ENCODE measurements at places on chromosomes 7 and 10.

GRCh38 chr10:44925224-44925623, 14.1 kb downstream of the TMEM72 start:
- DNase-seq: no peak

- no peak for DNase-seq
Observed at GRCh38 chr7:147509035-147509501, 1081.5 kb upstream of the C7orf33 start.

DNA sequence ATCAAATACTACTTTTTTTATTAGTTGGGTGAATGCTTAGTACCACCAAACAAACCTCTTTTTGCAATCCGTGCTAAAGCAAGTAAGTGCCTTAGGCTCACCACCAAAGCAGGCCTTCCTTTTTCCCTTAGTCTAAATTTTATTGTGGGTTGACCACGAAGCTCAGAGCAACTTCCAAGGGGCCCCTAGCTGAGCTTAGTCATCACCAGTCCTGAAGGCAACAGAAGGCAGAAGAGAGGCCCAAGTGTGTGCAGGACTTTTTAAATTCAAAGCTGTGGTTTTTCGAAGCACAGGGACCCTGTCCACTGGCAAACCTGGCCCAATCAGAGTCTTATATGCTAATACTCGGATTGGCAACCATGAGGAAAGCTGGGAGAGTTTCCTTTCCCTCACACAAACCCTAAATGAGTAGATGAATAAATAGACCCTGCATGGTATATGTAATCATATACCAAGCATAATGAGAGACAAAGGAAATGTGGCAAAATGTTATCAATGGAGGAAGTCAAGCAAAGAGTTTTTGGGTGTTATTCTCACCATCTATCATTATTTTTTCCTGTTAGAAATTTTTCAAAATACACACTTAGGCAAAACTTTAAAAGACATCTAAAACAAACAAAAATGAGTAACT, 453.2 kb upstream of the GALNT17 start:
- no peak for DNase-seq

DNA sequence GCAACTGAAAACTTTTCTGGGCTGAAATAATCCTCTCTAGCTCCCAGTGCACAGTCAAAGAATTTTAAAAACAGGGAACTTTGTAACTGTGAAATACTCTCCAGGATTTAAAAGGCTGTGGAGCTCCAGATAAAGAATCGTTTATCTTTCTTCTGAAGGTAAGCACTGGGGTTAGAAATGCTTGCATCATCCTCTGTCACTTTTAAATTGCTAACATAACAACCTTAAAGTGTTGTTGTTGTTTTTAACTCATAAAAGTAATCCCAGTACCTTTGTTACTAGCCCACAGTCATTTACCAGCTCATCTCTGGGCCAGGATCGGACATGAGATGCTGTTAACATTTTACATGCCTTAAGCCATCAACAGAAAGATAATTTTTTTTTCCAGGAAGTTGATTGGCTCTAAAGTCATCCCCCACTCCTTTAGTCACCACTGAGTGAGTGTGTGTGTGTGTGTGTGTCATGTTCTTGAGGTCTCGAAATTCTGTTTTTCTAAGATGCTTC, at the start of gene SLC39A12:
Gene SLC39A12 (plus strand): TSS at position 51 of the 504 bp plus-strand sequence. CDS start 1,359 bp downstream, outside the sequence.
- no peak for DNase-seq

DNA sequence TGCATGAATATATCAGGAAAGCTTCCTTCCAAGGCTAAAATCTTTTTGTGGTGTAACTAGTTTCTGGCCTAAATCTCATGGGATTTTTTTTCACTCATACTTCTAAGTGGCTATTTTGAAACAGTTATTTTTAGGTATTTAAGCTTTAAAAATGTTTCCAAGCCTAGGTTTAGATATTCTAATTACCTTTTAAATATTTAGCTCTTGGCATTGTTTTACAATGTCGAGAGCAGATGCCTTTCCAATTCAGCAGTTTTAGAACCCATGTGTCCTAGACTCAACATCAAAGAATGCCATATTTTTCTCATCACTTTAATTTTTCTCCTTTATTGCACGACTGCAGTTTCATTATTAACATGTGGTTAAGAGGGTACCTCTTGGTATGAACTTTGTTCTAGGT, 27.1 kb upstream of the STOX1 start:
- no peak for DNase-seq

DNA sequence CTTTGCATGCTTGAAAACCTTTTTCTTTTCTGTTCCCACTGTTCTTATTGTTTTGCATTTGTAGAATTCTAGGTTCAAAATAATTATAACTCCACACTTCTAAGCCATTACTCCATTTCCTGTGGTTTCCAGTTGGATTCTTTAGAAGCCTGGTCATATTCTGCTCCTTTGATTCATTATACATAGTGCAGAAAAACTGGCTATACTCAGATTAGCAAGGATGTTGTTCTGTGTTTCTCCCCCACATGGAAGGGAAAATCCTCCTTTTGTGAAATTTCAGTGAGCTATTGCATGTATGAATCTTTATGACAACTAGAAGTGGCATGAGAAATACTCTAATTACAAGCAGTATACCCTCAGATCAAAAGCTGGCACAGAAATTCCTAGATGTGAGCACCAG, 79.5 kb downstream of the SLC13A1 start:
- DNase-seq: no peak

- DNase-seq: no peak
Observed at GRCh38 chr10:16887565-16887964, 70.3 kb upstream of the RSU1 start.

GRCh38 chr7:100127866-100128636, 1.3 kb downstream of the MBLAC1 start:
- no peak for DNase-seq

Data from ovary (tissue), 10 donors.